Activated T-helper 2 cell treated with anti-CD3 and anti-CD28 coated beads, Interferon-gamma antibody, Interleukin-2, Interleukin-4, amounts not matched to agents 10 μg/mL and 5 μg/mL and 100 μg/mL, durations not matched to agents 14 hours and 24 hours and 36 hours (primary cell): ENCODE measurements at places on chromosomes 7 and 10.

- DNase-seq: no peak
Observed at GRCh38 chr7:129559564-129559963, 52.0 kb upstream of the NRF1 start.

- DNase-seq: no peak
Observed at GRCh38 chr7:22920672-22921071, 93.3 kb downstream of the HYCC1 start.

DNA sequence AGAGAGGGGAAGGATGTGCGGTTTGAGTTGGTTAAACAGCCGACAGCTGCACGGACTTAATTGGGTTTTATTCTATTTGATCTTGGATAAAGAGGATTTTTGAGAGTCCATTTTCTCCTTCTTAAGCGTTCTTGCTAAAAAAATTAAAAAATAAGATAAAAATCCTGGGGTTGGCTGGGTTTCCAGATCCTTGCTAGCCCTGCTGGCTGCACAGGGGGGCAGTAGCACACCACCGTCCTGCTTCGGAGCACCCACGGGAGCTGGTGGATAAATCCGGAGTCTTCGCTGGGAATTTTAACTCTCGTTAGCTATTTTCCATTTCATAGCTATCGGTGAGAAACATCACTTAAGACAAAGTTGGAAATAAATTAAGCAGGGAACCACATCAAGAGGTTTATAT, 792.0 kb downstream of the TYW1 start:
- DNase-seq: no peak

GRCh38 chr10:5905854-5906507, 15.9 kb downstream of the FBH1 start:
- no peak for DNase-seq

DNA sequence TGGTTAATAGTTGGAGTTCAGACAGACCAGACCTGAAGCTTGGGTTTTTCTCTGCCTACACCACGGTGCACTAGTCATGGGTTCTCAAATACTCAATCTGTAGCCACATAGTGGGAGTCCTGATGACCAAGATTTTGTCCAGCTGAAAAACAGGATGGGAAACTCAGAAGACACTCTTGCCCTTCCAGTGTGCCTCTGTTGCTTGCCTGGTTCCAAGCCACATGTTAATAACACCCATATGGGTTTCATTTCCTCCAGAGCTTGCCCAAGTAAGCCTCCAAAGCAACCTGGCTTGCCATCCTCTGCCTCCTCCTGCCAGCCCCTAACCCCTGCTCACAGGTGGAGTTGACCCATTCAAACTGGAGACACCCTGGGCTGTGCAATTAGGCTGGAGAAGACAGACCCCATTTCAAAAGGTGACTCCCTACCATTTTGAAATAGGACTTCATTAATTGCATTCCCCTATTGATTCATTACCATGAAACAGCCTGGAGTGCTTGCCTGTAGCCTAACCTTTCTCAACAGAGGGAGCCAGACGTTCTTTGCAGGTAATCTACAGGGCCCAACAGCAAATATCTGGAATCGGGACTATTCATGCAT, 108.0 kb upstream of the HABP2 start:
- DNase-seq: no peak

GRCh38 chr10:49180444-49180860, 7.7 kb downstream of the TMEM273 start:
- no peak for DNase-seq

DNA sequence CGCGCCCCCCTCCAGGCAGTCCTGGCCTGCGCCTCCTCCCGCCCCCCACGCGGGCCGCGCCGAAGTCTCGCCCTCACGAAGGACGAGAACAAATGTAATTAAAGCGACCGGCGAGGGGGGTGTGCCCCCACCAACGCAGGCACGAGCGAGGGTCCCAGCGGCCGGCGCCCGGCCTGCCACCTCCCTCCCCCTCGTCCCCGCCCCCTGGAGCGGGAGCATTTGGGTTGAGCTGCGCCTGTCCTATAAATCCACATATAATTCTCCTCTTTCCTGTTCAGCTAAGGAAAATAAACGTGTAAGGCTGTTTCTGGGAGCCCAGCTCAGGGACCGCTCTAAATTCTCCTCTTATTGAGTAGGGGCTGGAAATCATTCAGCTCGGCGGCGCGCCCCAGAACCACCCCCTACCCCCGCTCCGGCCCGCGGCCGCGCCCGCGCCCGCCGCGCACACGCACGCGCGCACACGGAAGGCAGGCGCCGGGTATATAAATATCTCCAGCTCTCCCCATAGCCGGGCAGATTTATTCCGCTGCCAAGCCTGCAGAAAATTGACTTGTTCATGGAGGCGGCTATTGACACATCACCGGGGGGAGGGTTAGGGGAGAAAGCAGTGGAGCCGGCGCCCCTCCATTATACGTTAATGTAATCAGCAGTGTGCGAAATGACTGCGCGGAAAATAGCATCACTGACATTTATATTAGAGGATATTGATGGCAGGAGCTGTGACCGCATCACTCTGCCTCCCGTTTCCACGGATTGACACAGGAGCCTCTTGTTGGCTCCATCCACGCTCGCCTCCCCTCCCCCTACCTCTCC, 61.6 kb upstream of the BTRC start:
- DNase-seq: no peak

GRCh38 chr7:102990642-102991041, 77.8 kb downstream of the LRRC17 start:
- no peak for DNase-seq

GRCh38 chr10:34707656-34708055, 107.4 kb downstream of the PARD3 start:
- no peak for DNase-seq

- no peak for DNase-seq
Observed at GRCh38 chr10:105062951-105063350, 421.9 kb downstream of the SORCS3 start.

DNA sequence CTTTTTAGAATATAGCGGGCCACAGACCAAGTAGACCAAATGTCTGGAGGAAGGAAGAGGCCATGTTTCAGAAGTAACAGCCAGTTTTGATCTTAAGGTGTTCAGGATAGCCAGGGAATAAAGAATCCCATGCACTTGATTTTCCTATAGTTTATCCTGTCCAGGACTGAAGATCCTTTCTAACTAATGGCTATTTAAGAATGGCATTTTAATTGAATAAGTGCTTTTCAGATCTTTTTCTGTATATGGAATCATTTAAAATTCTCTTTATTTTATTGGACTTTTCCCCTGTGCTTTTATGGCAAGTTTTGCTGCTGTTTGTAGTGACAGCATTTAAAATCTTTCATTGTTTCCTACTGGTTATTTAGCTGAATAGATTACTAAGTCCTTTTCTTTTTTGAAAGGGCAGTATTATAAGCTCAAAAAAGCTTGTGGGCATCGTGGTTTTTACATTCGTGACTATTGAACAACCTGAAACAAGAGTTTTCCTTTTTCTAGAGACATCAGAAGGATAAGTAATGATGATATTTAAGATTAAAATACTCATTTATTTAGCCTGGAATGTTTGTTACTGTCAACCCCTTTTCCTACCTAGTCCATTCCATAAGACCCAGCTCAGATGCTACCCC, 2.4 kb downstream of the INPP5F start:
- DNase-seq: no peak

- no peak for DNase-seq
Observed at GRCh38 chr7:130721486-130722277, 12.3 kb downstream of the KLF14 start.

- DNase-seq: no peak
Observed at GRCh38 chr10:72041491-72041890, 46.9 kb downstream of the SPOCK2 start.

GRCh38 chr10:129322933-129323820, 143.9 kb upstream of the MGMT start:
- DNase-seq: no peak

DNA sequence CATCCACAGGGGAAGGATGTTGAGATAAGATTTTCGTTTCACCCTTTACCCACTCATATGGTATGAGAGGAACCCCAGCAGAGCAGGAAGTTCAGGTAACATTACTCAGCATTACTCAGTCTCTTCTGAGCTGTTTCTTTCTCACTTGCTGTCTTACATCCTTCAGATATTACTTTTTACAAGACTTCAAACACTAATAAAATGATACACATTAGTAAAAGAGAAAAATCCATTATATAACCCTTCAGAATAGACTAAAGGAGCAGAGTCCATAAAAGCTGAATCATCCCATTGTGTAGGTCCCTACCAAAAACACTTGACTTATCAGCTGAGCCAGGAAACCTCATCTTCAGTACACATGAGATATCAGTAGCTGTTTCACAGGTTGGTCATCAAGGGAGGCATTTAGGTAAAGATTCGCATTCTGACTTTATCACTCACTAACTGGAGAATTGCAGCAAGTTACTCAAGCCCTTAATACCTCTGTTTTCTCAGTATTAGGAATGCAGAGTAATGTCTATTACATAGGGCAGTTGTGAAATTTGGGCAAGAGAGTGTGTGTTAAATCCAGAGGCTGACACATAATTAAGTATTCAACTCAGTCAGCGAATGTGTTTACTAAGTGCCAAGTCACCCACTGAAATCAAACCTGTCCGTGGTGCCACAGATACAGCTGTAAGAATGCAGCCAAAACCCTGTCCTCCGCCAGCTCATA, 44.7 kb downstream of the KLF6 start:
- DNase-seq: no peak
